ENCODE measurements at places on chromosomes 1 and 21. TPM values are rescaled to one million over a fixed set of nuclear protein-coding genes. Genes with fewer than 3 reads are reported as not detected.

The WNT3A gene
- total RNA-seq = 0.06 TPM

The NEK2 gene
- 1.3 TPM for total RNA-seq

DNA sequence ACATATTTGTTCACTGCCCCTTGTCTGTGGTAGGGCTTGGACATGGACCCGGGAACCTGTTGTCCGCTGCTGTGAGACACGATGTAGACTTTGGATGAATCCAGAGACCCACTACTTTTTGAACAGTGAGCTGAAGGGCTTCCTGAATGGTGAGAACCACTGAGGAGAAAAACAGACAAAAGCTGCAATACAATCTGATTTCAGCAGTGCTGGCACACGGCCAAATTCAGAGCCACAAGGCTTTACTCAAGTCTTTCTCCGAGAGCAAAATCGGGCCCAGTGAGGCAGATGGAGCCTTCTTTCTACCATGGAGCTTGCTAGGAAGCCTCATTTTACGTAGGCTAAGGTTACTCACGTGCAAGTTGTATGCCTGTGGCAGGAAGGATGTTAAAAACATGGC lies 197.6 kb downstream of the SIPA1L2 start:
- DNase-seq = no peak

DNA sequence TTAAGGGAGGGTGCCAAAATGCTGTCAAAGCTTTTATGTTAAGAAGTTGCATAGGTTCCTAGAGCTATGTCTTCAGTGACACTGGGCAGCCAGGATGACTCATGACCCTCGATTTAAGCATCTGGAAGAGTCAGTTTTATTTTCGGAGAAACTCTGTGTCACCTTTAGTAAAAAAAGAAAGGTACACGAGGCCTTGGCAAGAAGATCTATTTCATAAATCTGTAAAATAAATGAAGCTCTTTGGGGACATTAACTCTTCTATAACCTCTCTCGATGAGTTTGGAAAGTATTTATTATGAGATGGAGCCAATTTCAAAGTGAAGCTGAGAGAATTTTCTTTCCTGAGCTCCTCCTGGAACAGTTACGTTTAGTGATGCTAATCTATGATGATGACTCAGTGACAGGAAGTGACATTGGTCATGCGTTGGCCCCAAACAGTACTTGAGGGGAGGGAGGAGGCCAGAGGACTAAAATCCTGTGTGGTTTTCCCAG lies 156.5 kb downstream of the HLX start:
- DNase-seq = no peak

DNA sequence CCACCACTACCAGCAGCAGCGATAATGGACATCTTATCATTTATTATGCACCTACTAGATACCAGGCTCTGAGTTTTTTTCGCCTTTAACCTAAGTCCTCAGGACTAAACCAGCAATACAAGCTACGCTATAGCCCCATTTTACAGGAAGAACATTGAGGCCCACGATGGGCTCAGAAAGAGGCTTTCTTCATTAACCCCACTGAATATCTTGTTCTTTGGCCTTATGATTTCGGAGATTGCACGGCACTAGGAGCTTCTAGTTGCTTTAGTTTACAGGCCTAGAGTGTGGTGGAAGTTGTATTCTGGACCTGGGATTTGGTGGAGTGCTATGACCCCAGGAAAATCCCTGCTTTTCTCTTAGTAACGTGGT lies 1.5 kb downstream of the SESN2 start:
- no peak for DNase-seq

DNA sequence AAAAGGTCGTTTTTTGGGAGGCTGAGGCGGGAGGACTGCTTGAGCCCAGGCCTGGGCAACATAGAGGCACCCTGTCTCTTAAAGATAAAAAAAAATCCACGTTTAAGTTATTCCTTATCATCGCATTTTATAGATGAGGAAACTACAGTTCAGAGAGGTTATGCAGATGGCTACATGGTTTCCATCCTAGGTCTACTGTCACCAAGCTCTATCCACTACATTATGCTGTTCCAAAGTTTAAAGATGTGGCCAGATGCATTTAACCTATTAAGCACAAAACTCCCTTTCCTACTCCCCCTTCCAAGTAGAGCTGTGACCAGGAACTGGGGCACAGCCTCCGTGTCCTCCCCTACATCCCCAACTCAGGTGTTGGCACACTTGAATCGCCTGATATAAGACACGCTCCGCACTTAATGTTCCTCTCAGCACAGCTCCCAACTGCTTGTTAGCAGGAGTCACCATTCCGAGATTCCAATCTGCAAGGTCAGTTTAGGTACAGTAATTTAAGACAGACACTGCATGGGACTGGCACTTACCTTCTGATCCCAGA lies 1.3 kb downstream of the TAF5L start:
- DNase-seq = no peak

DNA sequence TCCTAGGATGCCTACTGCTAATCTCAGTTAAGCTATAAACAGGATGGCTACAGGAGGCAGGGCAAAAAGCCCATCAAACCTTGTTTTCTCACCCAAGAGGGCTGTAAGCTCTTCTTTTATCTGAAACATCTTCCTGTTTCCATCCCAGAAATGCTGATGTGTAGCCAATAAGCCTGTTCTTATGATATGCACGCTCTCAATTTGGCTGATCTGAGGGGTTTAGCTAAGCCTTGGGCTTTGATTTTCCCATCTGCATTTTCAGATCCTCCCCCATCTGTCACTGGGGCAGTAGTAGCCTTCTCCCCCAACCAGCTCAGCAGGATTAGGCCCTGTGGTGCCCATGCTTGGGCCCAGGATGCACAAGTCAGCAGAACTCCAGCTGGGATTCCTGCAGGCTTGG lies 105.0 kb downstream of the BRINP2 start:
- DNase-seq = no peak

- no peak for DNase-seq
Observed at GRCh38 chr1:7380712-7381111, 390.4 kb upstream of the VAMP3 start.

The CFAP141 gene
- not detected for total RNA-seq

- no peak for DNase-seq
Observed at GRCh38 chr1:64886877-64887276, 79.5 kb downstream of the JAK1 start.

DNA sequence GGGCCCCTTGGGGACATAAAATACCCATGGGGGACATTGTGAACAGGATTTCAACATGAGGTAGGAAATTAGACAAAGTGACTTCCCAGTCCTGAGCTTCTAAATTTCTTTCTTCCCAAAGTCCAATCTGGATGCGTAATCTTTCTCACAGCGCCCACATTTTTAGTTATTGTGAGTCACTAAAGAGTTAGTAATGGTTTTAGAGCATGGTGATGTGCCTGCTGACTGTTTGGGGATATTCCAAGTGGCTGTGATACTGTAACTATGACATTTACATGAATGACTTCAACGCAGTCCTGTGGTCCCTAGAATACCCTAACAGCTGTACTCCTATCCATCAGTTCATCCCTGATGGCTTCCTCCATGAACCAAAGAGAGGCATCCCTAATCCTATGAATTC lies 224.0 kb upstream of the COA6 start:
- DNase-seq = no peak

- no peak for DNase-seq
Observed at GRCh38 chr21:45573452-45574035, 31.3 kb upstream of the SLC19A1 start.

GRCh38 chr1:231693361-231694074 lies 66.9 kb downstream of the DISC1 start:
- DNase-seq = no peak

- no peak for DNase-seq
Observed at GRCh38 chr1:23444596-23445390, 20.2 kb upstream of the TCEA3 start.

- peak; percentile 62 for DNase-seq
Observed at GRCh38 chr1:3174487-3175247, 105.7 kb downstream of the PRDM16 start.

- no peak for DNase-seq
Observed at GRCh38 chr1:96002969-96003964, 718.3 kb upstream of the PTBP2 start.

The SMYD2 gene
- total RNA-seq = 21.6 TPM

DNA sequence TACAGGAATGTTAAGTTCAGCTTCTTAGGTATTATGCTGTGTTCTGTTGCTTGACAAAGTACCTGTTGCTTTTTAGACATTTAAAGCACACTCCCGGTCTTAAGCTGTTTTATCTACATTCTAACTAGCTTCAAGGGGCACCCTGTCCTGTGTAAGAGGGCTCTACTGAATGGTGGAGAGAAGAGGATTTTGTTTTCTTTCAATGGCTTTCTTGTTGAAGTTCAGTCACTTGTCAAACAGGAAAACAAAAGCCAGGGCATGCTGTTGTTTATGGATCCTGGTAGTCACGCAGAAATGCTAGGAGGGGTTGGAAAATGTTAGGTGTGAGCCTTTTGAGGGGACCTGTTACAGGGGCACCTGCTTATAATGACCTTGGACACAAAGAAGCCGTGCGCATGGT lies 30.7 kb downstream of the PGM1 start:
- DNase-seq = no peak

The SLC1A7 gene
- total RNA-seq = 21.1 TPM

The FOXO6 gene
- 10.0 TPM for total RNA-seq

GRCh38 chr1:214511639-214511998 lies 39.8 kb downstream of the PTPN14 start:
- no peak for DNase-seq

DNA sequence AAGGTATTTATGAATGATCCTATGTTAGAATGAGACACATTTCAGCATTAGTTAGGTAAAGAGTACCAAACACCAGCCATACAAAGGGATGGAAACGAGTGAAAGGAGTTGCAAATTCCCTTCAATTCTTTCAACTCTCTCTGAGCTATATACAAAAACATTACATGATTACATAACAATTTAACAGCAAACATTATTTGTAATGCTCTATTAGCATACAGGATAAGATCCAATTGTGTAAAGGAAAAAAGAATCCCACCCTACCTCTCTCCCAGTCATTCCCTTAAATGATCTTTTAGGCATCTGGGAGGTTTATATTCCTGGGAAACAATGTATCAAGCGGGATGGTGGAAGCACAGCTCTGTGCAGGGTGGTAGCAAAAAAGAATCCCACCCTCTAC lies 117.9 kb downstream of the RHOU start:
- DNase-seq = no peak

DNA sequence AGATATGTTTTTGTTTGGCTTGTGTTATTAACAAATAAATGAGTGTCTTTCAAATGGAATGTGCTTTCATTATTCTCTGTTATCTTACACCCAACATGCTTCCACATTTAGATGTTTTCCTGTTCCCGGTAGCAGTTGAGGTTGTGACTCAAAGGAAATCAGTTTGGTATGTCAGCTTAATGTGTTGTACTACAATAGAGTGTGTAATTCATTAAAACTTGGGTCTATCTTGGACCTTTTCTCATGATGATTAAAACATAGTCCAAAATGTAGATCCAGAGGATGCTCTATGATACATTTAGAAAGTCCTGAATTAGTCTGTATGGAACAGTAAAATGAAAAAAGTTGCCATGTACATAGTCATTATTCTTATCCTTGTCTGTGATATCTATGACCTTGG lies 26.7 kb downstream of the RTCA start:
- DNase-seq = no peak

DNA sequence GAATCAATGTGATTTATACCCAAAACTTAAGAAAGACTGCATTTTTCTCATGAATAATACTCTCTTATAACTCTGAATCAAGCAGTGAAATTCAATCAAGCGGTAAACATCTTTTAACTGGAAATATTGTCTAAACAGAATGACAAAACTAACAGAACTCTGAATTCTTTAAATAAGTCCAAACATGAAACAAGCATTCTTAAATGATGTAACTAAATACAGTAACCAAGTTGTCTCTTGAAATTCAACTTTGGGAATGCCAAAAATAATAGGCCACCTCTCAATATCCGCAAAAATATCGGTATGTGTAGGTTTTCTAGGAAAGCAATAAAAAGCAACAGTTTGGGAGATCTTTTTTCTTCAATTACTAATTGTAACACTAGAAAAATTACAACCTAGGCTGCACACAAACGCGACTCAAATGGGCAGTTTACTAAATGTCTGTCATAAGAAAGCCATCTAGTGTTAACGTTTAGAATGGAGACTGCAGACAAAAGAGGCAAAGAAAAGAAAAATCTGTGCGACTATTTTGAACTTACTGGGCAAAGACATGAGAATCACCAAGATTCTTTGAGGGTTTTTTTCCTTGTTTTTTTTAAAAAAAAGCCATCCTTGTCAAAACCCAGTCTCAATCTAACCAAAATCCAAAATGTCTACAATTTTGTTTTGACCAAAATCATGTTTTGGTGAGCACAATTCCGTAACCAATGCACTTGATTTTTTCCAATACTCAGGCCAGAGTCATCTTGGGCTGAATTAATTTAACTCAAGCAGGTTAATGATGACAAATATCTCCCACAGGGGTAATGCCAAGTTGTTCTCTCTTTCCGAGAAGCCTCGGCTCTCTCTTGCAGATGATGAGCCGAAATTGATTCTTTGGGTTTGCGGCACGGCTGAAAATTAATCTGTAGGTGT lies 1.3 kb downstream of the SIPA1L2 start:
- DNase-seq = no peak

DNA sequence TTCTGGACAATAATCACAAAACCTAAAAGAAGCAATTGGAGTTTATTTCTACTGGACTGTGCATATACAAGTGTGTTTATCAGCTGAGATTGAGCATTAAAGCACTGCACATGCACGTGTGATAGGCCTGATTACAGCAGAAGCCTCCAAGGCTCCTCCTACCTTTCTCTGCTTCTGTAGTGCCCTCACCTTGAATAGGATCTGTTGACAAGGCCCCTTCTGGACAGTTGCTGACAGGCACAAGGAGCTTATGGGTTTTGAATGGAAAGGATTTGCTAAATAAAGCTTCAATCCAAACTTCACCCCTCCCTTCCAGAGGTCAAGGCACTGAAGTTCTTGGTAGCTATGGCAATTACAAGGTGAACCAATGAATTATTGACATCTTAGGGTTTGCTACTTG lies 7.9 kb upstream of the SGIP1 start:
- DNase-seq = no peak

The RGS4 gene
- 7.6 TPM for total RNA-seq

DNA sequence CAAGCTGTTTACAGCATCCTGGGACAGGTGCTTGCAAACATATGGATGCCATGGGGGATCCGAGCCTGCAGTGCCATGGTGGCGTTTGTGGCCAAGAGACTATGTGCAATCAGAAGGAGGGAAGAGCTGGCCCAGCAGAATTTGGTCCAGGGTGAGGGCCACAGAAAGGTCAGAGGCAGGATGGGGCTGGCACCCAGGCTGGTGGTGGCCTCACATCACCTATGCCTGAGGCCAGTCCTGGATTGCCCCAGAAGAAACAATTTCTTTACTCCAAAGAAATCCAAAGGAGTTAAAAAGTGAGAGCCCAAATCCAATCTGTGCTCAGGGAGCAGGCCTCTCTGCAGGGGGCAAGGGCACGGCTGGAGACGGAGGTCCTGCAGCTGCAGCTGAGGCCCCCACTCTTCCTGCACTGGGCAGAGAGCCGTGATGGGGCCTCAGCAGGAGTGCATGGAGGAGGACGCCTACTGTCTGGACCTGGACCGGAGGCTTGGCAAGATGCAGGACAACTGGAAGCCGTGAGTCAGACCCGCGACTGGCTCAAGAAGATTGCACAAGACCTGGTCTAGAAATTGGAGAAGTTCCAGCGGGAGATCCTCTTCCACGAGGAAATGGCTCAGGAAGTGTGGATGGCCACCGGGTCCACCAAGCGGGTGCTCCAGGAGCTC lies 163.5 kb downstream of the RYR2 start:
- DNase-seq = peak; percentile 45

The MAN1C1 gene
- total RNA-seq = 18.4 TPM

- DNase-seq = no peak
Observed at GRCh38 chr1:165840423-165840822, 13.0 kb downstream of the UCK2 start.

The TTLL10 gene
- 0.78 TPM for total RNA-seq

Measured in mucosa of gallbladder (tissue), 1 donor.